Hematopoietic multipotent progenitor cell (in vitro differentiated cells): ENCODE measurements at places on chromosomes 5 and 9.

DNA sequence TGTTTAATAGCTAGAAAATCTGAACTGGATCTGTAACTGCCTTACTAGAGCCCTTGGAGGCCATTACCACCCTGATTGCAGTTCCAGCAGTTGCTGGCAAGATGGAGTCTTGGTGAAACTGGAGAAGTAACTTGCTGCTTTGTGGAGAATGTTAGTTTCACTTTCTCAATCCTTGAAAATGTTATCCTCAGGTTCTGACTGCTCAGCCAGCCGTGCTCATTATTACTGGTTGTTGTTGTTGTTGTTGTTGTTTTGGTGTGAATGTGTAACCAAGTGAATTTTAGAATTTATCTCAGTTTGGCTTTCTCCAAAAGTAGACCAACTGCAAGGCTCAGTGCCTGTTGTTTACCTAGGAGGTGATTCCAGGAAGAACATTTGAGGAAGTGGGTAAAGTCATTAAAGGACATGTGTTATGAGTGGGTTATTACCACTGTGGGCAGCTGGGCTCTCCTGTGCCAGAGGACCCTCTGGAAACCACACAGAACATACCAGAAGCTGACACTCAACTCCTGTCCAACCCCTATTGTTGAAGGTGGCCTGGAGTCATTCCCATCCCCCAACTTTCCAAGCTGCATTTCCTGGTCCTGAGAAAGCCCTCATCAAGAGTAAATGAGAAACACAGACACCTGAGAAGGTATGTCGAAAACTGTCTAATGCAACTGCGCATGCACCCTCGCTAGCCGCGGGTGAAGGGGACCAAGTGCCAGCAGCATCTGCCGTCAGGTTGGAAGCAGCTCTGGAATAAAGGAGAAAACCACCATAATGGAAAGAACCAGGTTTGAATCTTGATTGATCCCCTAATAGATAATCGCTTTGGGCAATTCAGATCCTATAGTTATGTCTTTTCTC is 111.6 kb downstream of the CMYA5 start:
- peak; percentile 49 for DNase-seq

- no peak for DNase-seq
These were observed 21.3 kb downstream of the SEMA6A start for GRCh38 chr5:116553366-116553765.

- DNase-seq: no peak
These were observed 70.4 kb downstream of the RGS7BP start for GRCh38 chr5:64576250-64576649.

- DNase-seq: no peak
These were observed 27.5 kb downstream of the B4GALT1 start for GRCh38 chr9:33139421-33140228.

- no peak for DNase-seq
These were observed 441.5 kb downstream of the ENC1 start for GRCh38 chr5:74199005-74199404.

- DNase-seq: no peak
These were observed 153.0 kb upstream of the TUT7 start for GRCh38 chr9:86507212-86507630.

DNA sequence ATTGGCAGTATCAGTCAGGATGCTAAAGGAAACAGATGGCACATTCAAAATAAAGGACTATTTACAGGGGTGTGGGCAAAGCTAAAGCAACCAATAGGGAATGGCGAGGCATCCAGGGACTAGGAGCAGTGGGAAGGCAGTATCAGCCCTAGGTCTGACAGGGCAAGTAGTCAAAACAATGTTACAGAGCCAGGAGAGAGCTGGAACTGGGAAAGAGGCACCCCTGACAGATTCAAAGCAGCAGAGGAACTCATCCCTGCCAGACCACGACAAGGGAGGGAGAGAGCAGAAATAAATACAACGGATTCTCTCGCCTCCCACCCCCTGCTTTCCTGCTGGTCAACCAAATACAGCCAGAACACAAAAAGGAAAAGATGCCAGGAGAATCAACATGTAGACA is 371.5 kb downstream of the NR2F1-AS1 start:
- no peak for DNase-seq

DNA sequence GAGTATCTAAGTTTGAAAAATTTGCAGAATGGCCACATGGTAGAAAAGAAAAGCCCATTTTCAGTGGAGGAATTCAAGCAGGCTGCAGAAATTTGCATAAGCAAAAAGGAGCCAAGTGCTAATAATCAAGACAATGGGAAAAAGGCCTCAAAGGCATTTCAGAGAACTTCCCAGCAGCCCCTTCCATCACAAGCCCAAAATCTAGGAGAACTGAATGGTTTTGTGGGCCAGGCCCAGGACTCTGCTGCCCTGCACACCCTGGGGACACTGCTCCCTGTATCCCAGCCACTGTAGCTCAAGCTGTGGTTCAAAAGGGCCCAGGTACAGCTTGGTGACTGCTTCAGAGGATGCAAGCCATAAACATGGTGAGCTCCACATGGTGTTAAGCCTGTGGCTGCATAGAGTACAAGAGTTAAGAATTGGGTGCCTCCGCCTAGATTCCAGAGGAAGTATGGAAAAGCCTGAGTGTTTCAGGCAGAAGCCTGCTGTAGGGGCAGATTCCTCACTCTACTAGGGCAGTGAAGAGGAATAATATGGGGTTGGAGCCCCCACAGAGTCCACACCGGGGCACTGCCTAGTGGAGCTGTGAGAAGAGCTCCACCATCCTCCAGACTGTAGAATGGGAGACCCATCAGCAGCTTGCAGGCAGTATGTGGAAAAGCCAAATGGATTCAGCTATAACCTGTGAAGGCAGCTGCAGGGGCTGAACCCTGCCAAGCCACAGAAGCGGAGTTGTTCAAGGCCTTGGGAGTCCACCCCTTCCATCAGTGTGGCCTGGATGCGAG is 720.7 kb upstream of the CTNND2 start:
- no peak for DNase-seq

DNA sequence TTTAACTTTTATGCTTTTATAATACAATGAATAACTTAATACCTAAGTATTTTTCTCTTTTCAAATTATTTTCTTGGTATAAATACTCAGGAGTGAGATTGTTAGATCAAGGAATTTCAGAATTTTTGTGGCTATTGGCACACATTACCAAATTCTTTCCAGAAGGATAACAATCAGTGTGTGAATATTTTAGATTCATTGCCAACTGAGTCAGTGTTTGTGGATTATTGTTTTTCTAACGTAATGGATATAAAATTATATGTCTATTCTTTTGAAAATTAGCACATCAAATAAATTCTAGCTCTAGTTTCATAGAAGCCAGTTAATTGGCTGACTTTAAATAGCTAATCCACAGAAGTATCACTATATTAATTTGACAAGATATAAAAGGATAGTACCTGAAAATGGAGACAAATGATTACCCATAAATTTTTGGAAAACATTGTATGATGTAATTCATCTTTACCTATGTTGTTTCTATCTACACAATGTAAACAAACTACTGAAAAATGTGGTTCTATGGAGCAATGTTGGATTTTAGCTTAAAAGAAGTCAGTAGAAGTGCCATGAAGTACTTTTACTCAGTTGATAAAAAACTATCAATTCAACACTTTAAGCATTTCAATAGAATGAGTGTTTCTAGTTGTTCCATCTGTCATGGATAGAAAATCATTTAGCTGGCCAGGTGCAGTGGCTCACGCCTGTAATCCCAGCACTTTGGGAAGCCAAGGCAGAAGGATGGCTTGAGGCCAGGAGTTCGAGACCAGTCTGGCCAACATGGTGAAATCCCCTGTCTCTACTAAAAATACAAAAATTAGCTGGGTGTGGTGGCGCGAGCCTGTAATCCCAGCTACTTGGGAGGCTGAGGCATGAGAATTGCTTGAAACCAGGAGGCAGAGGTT is 185.1 kb downstream of the ADAMTSL1 start:
- DNase-seq: no peak

GRCh38 chr9:133874060-133874657 is 118.0 kb downstream of the VAV2 start:
- DNase-seq: no peak

DNA sequence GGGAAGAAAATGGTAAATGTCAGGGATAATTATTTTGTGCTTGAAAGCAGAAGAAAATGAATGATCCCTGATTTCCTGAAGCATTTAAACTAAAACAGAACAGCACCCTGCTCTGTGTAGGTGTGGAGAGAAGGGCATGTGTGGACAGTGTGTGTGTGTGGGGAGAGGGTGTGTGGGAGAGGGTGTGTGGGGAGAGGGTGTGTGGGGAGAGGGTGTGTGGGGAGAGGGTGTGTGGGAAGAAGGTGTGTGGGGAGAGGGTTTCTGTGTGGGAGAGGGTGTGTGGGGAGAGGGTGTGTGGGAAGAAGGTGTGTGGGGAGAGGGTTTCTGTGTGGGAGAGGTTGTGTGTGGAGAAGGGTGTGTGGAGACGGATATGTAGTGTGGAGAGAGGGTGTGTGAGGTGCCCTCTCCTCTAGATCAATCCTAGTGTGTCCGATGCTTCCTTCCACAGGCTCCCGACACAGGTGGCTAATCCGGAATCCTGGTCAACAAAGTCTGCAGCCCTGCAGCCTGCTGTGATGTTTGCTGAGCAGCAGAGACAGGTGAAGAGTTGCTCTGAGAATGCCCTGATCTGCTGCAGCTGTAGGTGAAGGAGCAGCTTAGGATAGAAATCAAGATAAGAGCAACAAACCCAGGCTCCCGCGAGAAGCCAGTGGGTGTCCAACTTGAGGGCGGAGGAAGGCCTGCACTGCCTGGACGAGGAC is 15.5 kb downstream of the IRX4 start:
- no peak for DNase-seq

DNA sequence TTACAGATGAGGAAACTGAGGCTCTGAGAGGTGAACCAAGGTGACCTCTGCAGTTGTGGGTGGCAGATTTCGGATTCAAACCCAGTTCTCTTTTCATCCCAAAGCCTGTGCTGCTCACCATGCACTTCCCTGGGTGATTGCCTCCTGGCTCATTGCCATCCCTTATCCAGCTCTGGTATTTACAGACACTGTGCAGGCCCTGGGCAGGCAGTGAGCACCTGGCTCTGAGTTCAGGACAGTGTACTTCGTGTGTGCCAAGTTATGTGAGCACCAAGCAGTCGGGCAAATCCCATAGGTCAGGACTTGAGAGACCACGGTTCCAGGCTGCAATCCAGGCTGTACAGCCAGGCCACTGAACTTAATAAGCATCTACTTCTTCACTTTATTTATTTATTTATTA is 1.4 kb downstream of the LRSAM1 start:
- no peak for DNase-seq

DNA sequence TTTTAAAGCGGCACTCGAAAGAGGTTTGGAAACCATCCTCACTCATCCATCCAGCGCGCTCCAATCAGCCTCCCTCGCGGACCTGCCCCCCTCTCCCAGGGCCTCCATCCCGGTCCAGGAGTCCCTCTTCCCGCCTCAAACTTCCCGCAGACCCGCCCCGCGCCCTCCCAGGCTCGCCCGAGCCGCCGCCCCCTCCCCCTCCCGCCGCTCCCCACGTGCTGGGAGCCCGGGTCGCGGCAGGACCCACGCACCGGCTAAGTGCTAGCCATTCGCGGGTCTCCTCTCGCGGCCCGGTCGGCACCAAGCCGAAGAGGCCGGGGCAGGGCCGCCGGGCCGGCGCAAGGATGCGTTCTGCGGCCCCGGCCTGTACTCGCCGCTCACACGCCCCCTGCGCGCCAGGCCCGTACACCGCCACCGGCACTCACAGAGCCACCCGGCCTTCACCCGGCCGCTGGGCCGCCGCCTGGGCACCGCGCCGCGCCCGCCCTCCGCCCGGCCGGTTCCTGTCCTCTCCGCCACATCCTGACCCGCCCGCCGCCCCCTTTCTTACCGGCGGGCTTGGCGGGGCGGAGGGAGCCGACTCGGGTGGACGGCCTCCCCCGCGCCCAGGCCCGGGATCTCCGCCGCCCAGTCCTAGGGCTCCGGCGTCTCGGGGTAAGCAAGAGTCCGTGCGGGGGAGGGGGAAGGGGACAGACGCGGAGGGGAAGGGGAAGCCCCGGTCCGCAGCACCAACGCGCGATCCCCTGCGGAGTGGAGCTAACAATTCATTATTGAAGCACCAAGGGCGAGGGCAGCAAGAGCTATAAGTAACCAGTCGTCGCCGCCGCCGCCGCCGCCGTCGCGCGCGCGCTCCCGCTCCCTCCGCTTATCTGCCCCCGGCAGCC is 576 bp downstream of the CHD1 start:
- DNase-seq: peak; percentile 29

DNA sequence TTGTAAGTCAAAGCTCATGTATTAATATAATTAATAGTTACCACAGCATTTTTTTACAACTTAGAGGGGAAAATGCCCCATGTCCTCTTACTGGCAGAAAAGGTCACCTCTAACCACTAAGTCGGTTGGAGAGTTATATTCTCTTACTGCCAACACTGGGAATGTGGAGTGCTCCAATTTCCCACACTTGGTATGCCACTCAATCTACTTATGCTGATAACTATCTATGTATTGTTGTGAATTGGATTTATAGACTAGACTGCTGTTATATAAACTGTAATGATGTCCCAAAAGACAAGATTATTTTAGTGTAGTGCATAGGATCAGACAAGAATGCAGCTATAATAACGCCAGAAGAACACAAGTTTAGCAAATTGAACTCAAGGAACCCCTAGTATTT is 2385.2 kb upstream of the C9orf72 start:
- no peak for DNase-seq

GRCh38 chr9:112884101-112884500 is 6.6 kb downstream of the SLC46A2 start:
- DNase-seq: no peak

DNA sequence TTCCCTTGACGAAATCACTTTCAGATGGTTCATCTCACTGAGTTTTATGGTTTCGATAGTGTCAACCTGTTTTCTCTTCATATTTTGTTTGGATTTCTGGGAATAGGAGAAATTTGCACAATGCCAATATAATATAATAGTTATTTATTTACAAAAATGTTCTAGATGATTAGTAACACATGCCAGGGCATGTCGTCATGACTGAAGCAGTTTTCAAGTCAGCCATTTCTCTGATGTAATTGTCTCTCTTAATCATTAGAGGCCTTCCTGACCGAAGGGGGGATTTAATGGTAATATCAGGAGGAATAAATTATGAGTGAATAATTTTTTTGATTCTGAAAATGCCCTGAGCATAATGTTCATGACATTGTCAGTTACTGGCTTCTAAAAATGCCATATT is 246.5 kb upstream of the ATP10B start:
- no peak for DNase-seq

DNA sequence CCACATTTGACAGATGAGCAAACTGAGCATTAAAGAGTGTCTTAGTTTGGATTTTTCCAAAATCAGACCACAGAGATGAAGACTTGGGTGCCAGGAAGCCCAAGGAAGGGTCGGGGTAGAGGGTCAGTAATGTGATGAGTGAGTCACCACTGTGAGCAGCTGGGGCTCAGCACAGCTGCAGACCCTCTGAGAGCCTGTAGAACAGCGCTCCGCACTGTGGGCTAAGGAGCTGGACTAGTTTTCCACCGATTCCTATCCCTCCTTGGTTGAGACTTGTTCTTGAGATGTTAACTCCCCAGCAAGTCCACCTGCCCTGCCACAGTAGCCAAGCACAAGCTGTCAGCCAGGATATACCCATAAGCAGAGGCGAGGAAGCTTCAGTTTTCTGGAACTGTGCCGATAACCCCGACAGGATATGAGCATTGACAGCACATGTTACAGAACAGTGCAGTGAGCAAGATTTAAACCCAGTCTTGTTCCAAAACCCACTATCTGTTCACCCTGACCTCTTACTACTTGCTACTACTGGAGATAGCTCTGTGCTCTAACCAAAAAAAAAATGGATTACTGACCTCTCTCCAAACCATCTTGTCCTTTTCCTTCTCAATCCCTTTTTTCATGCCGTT is 31.8 kb downstream of the EGFLAM start:
- no peak for DNase-seq
